GM12891 (cell line): ENCODE measurements at places on chromosomes 6 and 20.
A peak's percentile ranks its signal among the peaks of the same experiment; 100 is the strongest.

DNA sequence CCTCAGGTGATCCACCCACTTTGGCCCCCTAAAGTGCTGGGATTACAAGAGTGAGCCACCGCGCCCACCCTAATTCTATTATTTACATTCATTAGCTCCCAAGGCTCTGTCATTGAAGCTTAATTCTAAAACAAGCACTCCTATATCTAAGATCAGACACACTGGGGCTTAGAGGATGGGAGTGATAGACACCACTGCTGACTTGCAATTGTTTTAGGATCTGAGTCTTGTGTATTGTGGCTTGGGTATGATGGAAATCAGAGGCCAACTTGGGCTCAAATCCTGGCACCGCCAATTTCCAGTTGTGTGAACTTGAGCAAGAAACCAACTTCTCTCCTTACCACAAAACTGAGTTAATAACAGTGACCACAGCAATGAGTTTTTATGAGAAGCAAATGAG lies 34.7 kb downstream of the MTRES1 start:
- no peak for DNase-seq

- no peak for DNase-seq
Observed at GRCh38 chr20:46255440-46256104, 52.7 kb downstream of the CDH22 start.

- no peak for DNase-seq
Observed at GRCh38 chr6:155056756-155057155, 61.6 kb downstream of the TIAM2 start.

DNA sequence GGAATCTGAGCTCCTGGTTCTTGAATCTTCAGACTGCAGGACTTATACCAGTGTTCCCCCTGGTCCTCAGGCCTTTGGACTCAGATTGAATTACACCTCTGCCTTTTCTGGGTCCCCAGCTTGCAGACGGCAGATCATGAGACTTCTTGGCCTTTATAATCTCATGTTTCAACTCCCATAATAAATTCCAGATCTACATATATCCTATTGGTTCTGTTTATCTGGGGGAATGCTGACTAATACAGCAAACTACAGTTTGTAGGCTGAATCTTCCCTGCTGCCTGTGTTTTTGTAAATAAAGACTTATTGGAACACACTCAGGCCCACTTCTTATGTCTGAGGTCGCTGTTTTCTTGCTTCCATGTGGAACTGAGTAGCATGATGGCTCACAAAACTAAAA lies 184.7 kb downstream of the HDGFL1 start:
- no peak for DNase-seq

DNA sequence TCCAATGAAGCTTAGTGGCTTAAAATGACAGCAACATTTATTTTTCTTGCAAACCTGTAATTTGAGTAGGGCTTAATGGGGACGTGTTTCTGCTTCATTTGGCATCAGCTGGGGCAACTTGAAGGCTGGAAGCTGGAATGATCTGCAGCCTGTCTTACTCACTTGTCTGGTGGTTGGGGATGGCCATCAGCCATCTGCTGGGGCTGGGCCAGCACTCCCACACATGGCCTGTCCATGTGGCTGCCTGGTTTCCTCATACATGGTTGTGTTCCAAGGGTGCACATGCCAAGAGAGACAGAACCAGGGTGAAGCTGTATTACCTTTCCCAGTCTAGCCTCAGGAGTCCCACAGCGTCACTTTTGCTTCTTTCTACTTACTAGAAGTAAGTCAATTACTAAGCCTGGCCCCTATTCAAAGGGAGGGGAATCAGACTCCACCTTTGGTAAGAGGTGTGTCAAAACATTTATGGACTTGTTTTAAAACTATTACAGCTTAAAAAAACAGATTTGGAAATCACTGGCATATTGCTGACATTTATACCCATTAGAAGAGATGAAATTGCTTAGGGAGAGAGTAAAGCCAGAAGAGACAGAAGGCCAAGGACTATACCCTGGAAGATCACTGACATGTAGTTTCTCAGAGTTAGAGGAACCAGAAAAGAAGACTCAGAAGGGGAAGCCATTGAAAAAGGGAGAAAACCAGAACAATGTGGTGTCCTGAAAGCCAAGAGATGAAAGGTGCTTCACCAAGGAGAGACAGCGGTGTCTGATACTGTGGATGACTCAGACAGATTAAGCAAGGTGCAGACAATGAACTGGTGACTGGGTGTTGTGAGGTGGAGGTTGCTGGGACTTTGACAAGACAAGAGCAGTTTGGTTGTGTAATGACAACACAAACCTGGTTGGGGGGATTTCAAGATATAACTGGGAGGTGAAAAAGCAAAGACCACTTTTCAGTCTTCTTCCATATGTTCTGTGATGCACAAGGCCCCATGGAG lies 345.2 kb downstream of the GJA1 start:
- no peak for DNase-seq

GRCh38 chr6:55536391-55536956 lies 42.5 kb downstream of the HMGCLL1 start:
- DNase-seq, result no peak

DNA sequence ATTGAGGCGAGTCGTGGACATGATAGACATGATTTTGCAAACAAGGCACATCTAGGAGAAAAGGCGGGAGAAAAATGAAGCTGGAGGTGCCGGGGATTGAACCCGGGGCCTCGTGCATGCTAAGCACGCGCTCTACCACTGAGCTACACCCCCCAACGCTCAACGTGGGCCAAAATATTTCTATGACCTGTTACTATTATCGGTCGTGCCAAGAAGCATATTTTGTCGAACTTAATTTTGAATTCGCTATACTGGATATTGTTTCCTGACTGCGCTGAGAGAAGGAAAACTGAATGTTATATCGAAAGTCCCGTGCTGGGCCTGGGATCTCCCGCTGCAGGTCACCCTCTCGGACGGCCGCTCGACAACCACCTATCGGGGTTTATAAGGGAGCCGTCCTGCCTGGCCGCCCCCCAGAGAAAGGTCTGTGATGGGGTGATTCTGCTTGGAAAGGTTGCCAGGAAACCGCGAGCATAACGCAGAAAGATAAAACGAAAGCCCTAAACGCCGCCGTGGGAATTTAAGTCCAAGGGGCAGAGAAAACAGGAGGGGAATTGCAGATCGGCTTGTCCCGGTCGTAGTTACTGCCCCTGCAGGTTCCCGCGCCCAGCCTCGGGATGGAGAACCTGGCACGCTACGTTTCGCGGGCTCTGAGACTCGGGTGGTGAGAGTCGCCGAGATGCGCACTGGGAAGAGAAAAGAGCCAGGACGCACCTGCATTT lies 60.0 kb downstream of the TRIM27 start:
- DNase-seq, result peak; percentile 26

GRCh38 chr6:111997853-111998208 lies 56.1 kb upstream of the CCN6 start:
- no peak for DNase-seq

GRCh38 chr6:70310063-70310694 lies 7.3 kb upstream of the COL9A1 start:
- no peak for DNase-seq

- no peak for DNase-seq
Observed at GRCh38 chr6:45423111-45423823, 45.5 kb upstream of the SUPT3H start.

- DNase-seq, result no peak
Observed at GRCh38 chr6:137352859-137353258, 133.7 kb upstream of the IFNGR1 start.

GRCh38 chr20:57620274-57620990 lies at the start of gene ZBP1:
Gene ZBP1, minus strand, starts transcription at chr20:57620426. Its CDS starts 131 bp downstream, at chr20:57620295.
- peak; percentile 76 for DNase-seq

DNA sequence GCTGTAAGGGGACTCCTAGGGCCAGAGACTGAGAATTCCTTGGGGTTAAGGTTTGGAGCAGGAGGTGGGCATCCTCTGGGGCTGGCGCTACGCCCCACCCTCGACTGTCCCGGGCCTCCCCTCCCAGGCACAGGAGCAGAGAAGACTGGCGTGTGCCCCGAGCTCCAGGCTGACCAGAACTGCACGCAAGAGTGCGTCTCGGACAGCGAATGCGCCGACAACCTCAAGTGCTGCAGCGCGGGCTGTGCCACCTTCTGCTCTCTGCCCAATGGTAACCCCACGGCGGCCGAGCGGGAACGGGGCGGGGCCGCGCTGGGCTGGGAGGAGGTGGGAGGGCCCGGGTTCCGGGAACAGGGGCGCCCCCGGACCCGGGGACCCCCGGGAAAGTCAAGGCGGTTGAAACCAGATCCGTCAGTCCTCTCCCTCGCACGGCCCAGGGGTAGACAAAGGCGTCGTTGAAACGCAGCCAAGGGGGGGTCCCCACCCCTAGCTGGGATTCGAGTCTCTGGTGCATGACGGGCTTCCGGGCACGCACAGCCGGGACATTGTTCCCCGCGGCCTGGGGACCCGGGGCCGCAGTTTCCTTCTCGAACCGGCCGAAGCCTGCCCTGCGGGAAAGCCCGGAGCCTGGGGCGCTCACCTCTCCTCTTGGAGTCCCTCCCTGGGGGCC lies 844 bp downstream of the WFDC2 start:
- no peak for DNase-seq

DNA sequence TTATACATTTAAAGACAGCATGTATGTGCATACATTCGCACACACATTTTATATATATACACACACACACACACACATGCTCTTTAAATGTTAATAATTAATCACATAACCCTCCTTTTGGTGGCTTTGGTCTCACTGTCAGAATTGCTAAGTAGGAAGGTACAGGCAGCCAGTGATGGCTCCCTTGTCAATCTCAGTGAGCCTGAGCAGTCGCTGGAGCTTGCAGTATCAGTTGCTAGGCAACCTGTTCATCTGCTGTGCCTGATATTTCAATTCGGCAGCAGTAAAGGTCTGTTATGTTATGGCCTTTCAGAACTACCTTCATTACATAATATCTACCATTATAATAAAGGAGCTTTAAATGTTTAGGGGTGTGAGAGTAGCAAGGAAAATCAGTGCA lies 374.3 kb downstream of the LMBRD1 start:
- no peak for DNase-seq

- no peak for DNase-seq
Observed at GRCh38 chr6:145813285-145814034, 1.1 kb downstream of the FBXO30 start.

DNA sequence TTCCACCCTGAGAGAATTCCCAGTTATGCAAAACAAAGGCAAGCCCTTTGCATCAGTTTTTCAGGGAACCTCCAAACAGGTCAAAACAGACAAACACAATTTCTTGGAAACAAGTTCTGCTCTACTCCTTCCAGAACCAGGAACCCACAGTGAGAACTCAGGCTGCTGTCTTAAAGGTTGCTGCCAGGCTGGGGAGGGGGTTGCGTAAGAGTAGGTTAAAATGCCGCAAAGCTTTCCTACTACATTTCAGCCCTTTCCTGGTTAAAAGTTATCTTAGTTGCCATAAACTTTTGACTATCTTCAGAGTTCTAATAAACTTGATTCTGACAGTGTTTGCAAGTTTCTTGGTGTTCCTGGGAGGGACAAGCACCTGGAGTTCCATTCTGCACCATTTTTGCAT lies 33.8 kb downstream of the KPNA5 start:
- no peak for DNase-seq

GRCh38 chr6:166169549-166170421 lies 2.1 kb upstream of the TBXT start:
- no peak for DNase-seq

DNA sequence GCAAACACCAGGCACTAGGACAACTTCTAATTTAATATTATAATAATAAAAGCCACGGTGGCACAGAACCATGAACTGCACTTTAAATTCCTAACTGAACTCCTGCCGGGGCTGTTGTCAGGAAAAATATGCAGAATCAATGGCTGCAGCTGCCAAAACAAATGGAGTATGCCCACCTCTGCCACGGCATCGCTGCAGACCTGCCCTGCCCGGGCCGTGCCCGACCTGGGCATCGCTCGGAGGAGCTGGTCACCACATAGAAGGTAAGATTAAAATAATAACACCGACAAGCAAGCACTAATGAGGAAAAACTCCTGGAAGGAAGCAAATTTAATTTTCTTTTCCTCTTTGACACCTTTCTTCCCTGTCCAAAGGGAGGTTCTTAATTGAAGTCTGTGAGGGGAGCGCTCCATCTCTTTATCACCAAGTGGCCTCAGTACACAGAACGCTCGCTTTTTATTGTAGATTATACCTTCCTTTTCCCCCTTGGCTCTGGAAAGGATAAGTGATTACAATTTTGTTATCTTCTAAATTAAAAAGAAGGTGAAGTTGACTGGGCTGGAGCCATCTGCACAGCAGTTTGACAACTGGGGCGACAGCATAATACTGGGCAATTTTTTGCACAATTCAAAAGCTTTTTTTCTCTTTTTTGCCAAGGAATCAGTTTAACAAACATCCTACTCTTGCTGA lies 351.3 kb downstream of the ZFAND3 start:
- DNase-seq, result no peak
